ENCODE measurements at places on chromosomes 1 and 21. TPM values are rescaled to one million over a fixed set of nuclear protein-coding genes. Genes with fewer than 3 reads are reported as not detected.

Gene AMIGO1
- total RNA-seq: 0.97 TPM

DNA sequence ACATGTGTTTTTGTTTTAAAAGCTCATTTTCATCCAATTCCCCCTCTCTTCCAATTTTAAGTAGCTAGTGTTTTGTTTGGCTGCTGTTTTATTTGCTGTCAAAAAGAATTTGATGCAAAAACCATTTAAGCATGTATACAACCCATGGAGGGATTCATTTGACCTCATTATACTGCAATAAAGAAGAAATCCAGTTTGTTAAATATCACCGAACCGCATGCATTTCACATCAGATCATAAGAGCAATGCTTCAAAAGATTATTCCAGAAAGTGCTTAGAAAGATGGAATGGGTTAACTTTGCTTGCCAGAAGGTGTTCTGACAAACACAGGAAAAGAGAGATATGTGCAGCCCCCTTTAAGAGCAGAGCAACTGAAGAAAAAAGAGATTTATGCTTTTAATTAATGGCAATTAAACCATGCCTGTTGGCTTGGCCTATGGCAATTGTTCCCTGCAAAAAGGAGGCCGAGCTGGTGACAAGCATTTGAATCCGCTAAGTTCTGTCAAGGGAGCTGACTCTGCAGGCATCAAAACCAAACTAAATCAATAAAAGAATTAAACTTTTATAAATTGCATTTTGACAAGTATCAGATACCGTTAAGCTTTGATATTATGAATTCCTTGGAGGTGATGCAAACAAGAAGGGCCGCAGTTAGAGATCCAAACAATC, 14.4 kb upstream of the BARHL2 start:
- DNase-seq: no peak

Gene ATP1B1
- total RNA-seq: 13.5 TPM

DNA sequence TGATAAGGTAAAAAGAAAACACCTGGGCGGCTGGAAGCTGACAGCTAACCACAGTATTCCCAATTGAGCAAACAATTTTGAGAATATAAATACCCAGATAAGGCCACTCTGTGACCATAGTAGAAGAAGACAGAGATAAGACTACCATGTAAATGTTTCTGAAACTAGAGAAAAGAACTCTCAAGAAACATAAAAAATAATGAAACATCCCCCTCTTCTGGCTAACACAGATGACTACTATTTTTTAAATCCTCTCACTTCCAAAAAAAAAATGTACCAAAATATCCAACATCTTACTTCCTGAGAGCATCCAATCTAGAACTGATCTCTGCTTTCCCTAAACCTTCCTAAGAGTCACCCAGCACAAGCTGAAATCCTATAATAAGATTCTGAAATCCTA, 125.9 kb downstream of the HFM1 start:
- DNase-seq: no peak

Gene FMO2
- total RNA-seq: not detected

- DNase-seq: no peak
These were observed 89.2 kb upstream of the COL6A1 start for GRCh38 chr21:45892156-45892915.

Gene GLMP
- 16.2 TPM for total RNA-seq

GRCh38 chr1:206080026-206080820, 27.2 kb downstream of the RHEX start:
- no peak for DNase-seq

Gene C1orf21
- 2.2 TPM for total RNA-seq

DNA sequence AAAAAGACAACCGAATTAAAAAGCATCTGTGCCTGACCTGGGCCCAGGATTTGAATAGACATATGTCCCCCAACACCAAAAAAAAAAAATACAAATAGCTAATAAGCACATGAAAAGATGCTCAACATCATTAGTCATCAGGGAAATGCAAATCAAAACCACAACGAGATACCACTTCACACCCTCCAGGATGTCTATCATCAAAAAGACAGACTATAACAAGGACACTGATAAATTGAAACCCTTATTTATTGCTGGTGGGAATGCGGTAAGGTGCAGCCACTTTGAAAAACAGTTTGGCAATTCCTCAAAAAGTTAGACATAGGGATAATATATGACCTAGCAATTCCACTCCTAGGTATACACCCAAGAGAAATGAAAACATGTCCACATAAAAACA, 72.3 kb upstream of the CAMK1G start:
- DNase-seq: no peak

Data from activated naive CD4-positive, alpha-beta T cell treated with anti-CD3 and anti-CD28 coated beads, Interleukin-2, amount 50 U/mL, for 72 hours (primary cell).